NCI-H526 treated with DMSO at 0.1 percent for 48 hours (cell line): ENCODE measurements at places on chromosomes 2 and 18.

- DNase-seq, result no peak
Measured at GRCh38 chr18:28109781-28110560, 67.0 kb downstream of the CDH2 start.

DNA sequence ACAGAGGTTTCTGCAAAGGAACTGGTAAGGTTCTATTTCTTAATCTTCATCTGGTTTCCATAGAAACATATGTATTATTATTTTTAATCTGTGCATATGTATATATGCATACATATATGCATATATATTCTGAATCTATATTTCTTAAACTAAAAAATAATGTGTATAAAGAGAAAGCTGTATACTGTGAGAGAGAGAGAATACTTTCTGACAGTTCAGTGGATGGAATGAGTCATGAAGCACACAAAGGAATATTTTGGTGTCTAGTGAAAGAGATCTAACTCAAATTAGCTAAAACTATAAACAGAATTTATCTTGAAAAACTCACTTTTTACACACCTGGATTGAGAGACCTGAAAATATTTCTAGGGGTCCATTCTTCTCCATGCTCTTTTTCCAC is 1929.3 kb upstream of the LRRTM1 start:
- DNase-seq, result no peak

DNA sequence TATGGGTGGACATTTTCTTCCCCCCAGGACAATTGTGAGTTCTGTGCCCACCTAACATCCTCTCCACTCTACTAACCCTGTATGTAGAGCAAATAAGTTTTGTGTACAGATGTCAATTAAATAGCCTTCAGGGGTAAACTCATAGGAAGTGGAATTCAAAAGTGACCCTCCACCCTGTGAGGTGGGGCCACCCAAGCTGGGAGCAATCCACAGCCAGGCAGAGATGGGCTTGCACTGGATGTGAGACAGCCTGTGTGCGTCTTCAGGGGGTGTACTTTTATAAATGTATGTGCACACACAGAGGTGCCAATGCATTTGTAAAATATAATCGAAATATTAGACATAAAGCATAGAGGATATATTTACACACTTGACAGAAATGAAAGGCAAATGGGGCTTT is 33.1 kb upstream of the ATP6V1B1 start:
- no peak for DNase-seq

DNA sequence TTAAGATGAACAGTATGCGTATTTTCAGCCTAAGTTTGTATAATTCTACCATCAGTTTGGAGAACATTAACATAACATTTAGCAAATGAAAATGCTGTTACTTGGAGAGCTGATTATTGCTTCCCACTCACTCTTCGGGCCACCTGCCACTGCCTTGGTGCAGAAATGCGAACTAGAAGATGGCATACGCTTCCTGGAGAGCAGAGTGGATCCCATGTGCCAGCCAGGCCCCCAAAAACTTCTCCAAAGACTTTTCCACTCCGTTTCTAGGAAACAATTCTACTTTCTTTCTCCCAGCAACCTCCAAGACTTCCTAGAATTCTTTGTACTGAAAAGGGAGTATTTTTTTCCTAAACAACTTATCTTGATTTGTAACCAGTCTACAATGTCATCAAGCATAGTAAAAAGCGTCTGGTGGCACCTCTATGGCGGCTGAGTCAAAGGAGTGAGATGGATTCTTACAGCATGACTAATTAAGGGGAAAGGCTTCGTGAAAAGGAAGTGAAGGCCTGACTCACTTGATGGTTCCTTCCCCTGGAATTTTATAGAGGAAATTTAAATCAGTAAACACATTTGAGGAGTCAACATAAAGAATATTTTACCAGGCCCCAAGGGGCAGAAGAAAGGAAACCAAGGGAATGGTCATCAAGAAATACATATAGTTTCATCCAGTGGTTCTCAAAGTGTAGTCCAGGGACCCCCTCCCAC is 36.6 kb downstream of the FEZ2 start:
- DNase-seq, result no peak
